ENCODE measurements at places on chromosomes 4 and X.

GRCh38 chr4:39319676-39320075 lies 46.5 kb downstream of the RFC1 start:
- no peak for DNase-seq

- no peak for DNase-seq
These were observed 285.3 kb downstream of the ANKRD50 start for GRCh38 chr4:124427095-124427767.

GRCh38 chr4:5543681-5544080 lies 164.7 kb downstream of the EVC2 start:
- DNase-seq = no peak

DNA sequence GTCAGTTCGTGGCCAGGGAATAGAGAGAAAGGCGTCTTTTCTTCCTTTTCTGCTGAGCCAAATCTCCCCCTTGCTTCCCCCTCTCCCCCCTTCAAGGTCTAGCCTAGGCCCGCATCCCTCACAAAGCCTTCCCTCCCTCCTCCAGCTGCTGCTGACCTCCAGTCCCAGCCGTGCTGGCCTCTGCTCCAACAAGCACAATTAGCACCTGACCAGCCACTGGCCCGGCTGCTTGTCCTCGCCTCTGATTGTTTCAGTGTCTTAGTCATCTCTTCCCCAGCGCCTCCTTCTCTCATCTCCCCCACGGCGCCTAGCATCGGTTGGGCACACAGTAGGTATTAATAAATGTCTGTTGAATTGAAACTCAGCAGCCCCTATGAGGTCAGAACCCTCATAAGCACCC lies 4.2 kb downstream of the ELF4 start:
- DNase-seq = no peak

- no peak for DNase-seq
These were observed 25.5 kb upstream of the NXT2 start for GRCh38 chrX:109511113-109511512.

DNA sequence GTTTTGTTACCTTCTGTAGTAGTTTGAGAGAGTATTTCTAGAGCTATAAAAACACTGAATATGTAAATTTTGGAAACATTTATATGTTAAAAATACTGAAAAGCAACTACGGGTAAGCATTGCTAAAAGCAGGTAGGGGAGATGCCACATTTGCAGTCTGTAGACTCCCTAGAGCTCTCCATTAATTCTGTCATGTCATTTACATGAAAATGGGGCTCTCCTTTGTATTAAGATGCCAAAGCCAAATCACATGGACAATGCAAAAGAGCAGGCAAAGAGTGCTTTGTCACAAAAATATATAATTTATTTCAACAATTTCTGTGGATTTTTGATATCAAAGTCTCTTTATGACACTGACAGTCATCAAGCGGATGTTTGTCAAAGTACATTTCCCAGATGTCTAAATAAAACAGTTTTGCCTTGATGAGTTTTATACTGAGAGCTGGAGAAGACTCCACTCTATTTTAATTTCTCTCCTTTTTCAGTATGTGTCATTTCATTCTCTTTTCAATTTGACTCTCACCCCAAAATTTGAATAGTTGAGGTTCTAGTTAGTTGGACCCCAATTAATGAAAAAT lies 51.8 kb downstream of the LDB2 start:
- DNase-seq = no peak

- DNase-seq = no peak
These were observed 112.4 kb upstream of the EDA2R start for GRCh38 chrX:66751136-66751782.

- DNase-seq = no peak
These were observed 74.8 kb upstream of the BCOR start for GRCh38 chrX:40172401-40173142.

- DNase-seq = no peak
These were observed 436.2 kb downstream of the KCNIP4 start for GRCh38 chr4:21512353-21512752.
